ENCODE measurements at places on chromosomes 12 and 14.

DNA sequence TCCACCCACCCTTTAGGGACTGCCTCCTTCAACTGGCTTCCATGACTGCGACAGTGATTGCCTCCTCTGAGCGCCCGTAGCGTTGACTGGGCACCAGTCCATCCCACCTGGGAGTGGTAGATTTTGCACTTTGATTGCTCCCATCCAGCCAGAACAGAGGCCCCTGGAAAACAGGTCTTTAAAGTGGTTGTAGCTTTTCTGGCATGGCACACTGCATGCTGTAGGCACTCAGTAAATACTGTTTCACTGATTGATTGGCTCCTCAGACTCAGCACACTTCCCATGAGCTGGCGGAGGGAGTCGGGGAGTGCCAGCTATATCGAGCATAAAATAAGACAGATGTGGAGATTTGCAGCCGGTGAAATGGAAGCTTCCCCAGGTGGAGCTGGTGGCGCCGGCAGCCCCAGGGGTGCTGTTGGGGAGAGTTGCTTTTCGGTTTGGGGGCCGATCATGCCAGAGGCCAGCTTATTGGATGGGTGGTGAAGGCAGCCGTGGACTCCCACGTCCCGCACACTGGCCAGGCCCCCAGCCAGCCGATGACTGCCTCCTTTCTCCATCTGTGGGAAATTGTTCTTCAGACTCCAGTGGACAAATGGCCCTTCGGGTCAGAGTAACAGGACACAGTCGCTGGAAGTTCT, 200.2 kb downstream of the TSPAN9 start:
- no peak for DNase-seq

DNA sequence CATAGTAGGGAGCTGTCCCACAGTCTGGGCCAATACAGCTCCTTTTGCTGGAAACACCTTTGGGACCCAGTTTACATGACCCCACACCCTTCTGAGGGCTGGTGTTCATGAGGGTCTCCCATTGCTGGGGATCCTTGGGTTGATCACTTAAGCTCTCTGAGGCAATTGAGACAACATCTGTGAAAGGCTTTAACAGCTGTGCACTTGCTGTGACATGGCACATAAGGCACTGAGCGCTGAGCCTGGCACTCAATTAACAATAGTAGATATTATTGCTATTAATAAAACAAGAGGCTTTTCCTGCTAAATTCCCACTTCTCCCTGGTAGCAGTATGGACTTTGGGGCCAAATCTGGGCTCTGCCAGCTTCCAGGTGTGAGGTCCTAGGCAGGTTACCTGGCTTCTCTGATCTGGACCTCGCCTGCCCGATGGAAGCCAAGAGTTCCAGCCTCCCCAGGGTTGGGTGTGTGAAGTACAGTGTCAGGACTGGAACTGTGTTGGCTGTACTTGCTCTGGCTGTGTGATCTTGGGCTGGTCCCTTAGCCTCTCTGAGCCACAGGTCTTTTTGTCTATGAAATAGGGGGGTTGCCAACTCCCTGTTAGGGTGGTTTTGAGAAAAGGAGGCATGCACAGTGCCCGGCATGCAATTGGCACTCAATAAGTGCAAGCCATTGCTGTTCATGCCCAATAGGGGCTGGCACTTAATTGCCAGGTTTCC, 3.1 kb downstream of the SH2B3 start:
- no peak for DNase-seq

DNA sequence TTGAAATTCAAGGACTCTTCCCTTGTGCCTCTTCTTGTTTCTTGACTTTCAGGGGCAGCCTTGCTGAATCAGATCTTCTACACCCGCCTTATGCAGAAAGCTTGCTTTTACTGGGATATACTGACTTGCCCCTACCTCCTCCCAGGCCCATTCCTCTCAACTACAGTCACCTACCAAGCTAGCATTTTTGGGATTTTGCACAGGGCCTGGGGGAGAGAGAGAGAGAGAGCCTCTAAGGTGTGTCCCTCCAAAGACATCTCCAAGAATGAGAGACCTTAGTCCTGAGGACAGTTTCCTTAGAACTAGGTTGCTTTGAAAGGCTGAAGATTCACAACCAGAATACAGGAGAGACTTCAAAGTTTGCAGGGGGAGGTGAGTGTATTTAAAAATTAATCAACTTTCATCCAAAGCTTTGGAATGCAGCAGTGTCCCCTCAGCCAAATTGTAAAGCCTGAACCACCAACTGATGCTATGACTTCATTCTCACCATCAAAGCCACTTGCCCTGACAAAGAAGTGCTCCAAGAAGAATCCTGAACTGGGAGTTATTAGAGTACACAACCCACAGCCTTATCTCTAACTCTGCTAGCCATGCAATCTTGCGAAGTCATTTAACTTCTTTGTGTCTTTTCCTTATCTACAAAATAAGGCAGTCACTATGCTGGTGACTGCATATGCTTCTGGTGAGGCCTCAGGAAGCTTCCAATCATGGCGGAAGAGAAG, 96.1 kb upstream of the EGLN3 start:
- DNase-seq: no peak

DNA sequence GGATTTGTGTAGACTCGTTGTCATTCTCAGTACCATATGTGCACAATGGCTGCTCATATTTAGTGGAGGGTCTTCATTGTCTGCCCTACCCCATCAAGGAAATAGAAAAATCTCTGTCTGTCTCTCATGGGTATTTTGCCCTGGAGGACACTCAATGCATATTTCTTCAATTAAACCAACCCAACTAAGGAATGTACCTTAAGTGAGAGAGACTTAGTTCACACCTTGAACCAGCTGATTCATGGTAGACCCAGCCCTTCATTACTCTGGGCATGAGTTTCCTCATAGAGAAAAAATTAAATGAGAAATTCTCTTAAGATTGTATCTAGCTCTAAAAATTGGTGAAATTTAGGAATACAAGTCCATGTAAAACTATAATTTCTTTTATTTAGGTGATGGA, 107.1 kb upstream of the PLEKHG7 start:
- DNase-seq: no peak

DNA sequence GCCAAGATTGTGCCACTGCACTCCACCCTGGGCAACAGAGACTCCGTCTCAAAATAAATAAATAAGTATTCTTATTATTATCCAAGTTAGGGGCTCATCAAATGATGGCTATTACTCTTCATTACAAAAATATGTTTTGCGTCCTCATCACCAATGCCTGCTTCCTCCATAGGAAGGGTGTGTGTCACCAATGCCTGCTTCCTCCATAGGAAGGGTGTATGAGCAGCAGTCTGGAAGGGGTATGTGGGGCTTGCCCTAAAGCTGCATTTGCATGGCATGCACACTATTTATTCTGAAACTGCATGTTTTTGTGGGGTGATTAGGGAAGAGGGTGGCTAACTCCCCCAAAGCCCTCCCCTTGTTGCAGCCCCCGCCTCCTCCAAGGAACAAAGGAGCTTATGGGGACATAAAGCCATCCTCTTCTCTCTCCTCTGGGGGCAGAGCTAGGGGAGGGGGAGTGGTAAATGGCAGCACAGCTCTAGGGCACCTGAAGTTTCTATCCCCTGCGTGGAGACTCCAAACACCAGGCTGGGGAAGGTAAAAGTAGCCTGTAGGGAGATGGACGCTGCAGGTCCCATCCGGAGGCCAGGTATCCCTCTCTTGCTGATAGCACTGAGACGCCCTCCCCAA, 1.3 kb downstream of the CAMKK2 start:
- no peak for DNase-seq

GRCh38 chr12:56804169-56804568, 41.0 kb downstream of the HSD17B6 start:
- no peak for DNase-seq

DNA sequence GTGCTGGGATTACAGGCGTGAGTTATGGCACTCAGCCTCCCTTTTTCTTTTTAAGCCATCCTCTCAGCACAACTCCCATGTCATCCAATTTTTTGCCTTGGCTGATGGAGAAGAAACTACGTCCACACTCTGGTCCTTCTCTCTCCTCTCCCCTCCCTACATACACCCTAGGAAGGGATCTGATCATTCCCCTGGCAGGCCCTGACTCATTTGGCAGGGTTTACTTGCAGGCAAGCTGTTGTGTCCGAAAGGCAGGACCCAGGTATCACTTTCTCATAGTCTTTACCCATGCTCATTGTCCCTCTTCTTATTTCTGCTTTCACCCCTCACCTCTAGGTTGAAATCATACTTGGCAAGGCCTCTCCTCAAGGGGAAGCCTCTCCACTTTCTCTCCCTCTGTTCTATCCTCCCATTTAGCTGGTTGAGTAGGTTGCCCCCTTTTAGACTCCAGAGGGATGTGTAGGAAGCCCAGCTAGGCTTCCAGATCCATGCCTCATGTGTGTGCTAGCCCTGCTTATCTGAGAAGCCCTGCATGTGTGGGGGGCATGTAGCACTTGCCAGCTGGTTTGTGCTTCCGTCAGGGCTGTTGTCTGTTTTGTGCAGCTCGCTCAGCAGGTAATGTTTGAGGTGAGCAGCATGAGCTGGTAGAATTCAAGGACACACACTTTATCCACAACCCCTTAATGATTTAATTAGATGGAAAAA, 14.8 kb downstream of the GPR19 start:
- no peak for DNase-seq

DNA sequence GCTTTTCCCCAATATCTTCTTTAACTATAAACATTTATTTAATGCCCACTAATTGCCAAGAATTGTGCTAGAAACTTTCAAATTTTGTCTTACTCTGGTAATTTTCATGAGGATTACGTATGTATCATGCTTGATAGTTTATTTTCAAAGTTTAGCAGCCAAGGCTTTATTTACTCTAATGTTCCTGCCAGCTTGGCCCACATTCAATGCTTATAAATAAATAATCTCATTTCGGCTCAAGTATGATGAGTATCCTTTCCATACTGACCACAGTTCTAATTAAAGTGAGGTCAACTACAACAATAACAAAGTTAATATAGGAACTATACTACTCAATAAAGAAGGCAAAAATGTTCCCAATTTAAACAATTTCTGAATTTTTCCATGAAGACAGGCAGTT, 259.2 kb downstream of the MED13L start:
- DNase-seq: no peak

- peak; percentile 95 for DNase-seq
Observed at GRCh38 chr12:115474539-115475353, 790.8 kb upstream of the TBX3 start.

DNA sequence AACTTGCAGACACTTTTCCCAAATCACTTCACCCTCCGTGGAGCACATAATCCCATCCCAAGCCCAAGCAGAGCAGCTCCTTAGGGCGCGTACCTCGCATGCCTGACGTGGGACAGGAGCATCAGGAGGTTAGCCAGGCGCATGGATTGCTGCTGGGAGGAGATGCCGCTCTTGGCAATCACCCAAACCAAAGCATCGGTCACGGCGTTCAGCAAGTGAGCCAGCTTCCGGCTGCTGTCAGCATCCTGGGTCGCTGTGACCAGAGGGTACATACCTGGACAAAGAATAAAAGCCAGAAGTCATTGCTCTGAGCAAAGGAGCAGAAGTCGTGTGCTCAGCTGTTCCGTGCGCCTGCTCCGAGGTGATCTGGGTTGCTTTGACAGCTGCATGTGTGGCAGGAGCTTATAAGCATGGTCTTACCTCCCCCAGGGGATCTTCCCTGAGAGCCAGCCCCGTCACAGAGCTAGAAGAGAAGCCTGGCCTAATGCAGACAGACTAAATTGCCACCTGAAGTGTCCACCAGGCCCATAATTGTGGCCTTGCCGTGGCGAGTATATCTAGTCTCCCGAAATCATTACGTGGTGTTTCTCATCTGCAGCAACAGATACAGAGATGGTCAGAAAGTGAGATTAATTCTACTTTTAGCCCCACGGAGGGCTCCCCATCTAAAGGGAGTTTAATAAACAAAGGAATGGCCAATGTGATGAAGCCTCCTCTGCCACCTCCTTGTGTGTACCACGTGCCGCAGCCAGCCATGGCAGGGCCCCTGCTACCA, 59.1 kb downstream of the ESR2 start:
- DNase-seq: peak; percentile 25

- no peak for DNase-seq
Observed at GRCh38 chr14:49977126-49977841, 84.4 kb downstream of the ARF6 start.

GRCh38 chr14:64680013-64680713, 24.1 kb upstream of the PLEKHG3 start:
- DNase-seq: no peak

GRCh38 chr12:25785134-25785533, 173.3 kb upstream of the RASSF8 start:
- DNase-seq: no peak

GRCh38 chr12:29990971-29991370, 207.2 kb upstream of the TMTC1 start:
- DNase-seq: no peak

DNA sequence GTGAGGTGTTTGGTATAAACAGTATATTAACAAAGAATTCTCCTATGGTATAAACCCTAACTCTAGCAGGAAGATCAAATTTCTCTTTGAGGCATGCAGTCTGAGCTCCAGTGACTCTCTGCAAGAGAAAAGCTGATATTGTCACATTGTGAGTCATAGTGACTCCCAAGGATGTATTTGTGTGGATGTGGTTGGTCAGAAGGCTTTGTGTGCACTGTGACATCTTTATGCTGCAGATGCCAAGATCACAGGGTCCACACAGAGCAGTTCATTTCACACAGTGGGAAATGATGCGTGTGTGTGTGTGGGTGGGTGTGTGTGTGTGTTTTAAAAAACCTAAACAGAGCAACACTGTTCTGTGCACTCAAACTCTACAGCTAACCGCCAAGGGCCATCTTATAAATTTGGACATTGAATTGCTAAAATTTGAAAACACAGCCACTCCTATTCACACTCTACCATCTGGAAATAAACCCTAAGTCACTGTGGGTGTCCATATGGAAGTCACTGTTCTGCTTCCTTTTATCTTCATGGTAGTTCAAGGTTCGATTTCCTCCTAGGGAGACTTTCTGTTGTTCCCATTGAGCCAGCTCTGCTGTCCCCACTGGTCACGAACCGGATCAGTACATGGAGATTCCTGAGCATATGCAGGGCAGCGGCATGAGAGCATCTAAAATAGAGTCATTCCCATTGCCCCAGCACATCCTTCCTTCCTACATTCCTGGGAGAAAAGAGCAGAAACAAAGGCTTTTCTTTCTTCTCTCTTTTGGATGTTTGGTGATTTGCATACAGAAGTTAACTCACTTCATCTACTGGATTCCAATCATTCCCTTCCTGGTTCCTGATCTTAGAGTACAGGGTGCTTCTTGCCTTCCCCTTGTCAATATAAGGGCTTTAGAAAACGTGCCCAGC, 727.6 kb downstream of the DIO2 start:
- no peak for DNase-seq

DNA sequence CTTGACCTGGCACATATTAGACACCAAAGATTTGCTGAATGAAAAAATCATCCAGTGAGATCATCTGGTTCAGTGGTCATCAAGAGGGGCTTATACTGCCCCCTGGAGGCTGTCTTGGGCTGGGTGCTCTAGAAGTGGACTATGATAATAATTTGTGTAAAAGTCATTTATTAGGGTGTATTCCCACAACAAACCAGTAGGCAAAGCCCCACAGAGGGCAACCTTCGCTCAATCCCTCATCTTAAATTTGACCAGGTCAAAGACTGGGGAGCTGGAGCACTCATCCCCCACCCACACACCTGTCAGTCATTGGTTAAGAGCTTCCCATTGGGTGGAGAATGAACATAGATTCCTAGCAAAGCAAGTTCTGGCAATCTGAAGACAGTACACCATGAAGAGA, 20.0 kb upstream of the FICD start:
- peak; percentile 71 for DNase-seq
